ENCODE measurements at places on chromosomes 5 and 9.

DNA sequence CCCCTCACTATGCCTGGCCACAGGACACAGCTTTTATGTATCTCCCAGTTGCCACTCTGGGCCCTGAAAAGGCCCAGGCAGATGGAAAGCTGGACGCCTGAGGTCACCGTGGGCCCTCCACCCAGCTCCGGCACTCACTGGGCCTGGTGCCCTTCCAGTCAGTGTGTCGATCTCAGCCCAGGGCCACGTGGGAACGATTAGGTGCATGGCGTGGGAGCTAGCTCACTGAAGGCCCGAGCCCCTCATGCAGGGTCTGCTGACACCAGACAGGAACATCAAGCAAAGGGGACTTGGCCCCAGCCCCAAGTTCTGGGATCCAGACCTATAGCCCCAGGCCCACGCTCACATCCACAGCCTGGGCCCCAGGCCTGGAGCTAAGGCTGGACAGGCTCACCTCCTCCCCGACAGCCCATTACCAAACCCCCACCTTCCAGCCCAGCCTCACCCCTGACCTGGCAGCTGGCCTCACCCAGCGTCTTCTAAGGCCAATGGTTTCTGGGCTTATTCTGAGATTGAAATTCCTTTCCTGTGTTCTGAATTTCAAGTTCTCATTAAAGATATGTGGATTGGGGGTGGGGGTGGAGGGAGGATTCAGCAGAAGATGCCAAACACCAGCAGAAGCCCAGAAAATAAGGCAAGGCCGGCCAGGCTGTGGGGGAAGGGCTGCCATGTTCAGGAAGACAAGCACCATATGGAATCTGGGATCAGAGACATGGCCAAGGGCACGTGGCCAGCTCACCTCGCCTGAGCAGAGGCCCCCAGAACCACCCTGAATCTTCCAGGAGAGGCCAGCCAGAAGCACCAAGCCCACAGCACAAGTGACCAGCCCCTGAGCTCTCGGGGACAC, 74.5 kb downstream of the ADAMTS2 start:
- no peak for DNase-seq

- DNase-seq: no peak
Measured at GRCh38 chr9:128394379-128395168, 23.4 kb downstream of the URM1 start.

- DNase-seq: no peak
Measured at GRCh38 chr9:110742741-110743371, 74.3 kb downstream of the MUSK start.

DNA sequence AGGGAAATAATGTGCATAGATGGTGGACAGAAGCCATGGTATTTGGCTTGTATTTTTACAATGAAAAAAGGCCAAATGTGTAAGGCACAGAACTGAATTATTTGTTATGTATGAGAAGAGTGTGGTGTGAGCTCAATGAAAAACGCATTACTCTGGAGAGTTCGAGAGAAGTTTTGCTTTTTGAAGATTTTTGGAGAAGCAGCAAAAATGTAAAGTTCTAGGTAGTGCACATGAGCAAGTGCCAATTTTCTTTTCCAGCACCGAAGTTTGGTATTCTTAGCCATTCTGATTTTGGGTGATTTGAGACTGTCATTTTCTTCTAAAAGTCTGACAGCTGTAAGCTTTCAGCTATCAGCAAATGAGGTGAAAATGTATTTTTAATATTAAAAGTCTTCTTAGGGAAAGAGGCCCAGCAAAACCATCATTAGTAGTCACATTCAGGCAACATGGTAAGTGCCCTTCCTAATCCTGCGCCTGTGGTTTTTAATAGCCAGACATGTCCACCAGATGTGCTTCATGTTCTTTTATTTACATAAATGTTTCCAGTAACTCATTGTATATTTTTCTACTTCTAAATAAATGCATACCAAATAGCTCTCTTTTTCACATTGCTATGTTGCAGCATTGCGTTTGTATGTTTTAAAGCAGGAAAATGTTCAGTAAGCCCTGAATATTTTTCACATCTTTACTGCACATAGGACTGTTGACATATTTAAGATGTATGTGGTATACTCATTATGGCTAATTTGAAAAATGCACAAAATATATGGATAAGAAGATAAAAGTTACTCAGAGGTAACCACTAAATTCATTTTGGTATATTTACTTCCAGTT, 50.4 kb downstream of the RASGRF2 start:
- DNase-seq: no peak

DNA sequence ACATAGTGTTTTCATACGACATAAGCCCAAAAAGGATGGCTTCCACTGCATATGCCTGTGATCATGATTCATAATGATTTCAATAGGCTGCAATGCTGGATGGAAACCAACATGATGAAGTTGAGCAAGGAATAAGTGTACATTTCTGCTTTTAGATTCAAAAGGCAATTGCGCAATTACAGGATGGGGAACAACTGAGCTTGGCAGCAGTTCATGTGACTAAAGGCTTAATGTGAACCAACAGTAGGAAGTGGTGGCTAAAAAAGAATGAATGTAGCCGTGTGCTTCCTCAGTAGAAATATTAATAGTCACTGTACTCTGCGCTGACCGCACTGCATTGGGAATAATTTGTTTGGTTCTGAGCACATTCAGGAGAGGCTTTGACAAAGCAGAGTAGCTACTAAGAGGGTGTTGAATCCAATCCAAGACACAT, 51.2 kb downstream of the SLC1A3 start:
- DNase-seq: no peak

GRCh38 chr5:138622051-138622450, 46.9 kb upstream of the HSPA9 start:
- no peak for DNase-seq

GRCh38 chr9:73116031-73116430, 35.6 kb upstream of the ANXA1 start:
- no peak for DNase-seq
